ENCODE measurements at places on chromosomes 11 and 22.

GRCh38 chr11:111461460-111462235 lies 50.5 kb downstream of the BTG4 start:
- no peak for DNase-seq

DNA sequence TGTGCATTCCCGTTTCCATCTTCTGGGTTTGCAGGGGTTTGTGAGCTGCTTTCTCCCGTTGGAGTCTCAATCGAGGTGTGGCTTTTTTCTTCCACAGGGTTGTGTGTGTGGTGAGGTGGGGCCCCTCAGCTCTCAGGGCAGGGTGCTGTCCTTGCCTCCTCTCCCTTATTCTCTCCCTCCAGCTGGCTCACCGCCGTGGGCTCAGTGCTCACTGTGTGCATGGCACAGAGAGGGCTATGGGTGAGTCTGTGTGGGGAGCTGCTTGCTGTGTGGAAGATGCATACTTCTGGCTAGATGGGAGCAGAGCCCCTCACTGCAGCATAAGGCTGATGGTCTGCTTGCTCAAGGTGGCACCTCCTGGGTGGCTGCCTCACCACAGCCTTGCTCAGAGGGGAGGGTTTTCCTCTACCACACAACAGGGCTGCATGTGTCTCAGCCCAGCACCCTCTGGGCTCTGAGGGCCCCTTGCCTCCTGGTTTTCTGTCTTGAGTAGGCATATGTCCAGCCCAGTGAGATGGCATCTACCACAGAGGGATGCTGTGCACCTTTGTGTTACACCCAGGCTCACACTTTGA lies 203.1 kb upstream of the B3GAT1 start:
- DNase-seq = no peak

DNA sequence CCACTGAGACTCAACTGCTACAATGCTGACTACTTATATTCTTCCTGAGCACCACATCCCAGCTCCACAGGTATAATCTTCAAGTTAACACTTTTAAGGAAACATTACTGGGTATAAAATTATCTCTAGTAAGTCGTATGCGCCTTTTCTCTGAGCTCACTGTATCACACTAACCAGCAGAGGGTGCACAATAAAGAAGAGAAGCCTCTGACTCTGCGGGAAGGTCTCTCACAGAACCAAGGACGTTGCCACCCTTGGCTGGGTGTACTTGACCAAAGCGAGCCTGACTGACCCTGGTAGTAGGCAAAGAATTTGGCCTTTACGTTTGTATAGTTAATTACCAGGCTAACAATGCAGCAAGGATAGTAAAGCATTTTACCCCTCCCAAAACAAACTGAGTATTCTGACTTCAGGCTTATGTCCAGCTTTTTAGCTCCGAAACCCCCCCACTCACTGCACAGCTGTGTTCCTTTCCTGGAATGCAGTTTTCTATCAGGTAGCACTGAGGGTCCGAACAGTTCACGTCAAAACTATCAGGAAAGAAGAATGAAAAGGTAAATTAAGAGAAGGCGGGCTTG lies at the start of gene BTBD18:
TSS of gene BTBD18 (minus strand) at position 144 of the 578 bp plus-strand sequence. CDS start 631 bp downstream, outside the sequence.
- DNase-seq = no peak

DNA sequence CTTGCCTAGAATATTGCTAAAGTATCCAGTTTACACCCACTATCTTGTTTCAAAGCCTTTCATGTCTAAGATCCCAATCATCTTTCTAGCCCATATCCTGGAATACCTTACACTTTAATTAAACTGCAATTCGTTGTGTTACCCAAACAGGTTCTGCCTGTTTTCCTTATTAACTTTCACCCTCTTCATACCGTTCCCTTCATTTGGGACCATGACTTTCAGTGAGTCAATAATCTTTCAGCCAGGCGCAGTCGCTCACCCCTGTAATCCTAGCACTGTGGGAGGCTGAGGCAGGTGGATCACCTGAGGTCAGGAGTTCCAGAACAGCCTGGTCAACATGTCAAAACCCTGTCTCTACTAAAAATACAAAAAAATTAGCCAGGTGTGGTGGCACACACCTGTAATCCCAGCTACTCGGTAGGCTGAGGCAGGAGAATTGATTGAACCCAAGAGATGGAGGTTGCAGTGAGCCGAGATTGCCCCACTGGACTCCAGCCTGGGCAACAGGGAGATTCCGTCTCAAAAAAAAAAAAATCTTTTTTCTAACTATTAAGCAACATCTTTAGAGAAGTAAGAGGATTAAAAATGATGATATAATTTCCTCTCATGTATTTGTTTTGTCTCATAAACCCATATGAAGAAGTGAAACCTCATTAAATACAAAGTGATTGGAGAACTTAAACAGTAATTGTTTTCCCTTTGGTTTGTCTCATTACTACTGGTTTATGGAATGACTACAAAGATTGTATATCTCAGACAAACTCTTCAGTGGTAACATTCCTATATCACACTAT lies 20.7 kb downstream of the DMC1 start:
- no peak for DNase-seq

DNA sequence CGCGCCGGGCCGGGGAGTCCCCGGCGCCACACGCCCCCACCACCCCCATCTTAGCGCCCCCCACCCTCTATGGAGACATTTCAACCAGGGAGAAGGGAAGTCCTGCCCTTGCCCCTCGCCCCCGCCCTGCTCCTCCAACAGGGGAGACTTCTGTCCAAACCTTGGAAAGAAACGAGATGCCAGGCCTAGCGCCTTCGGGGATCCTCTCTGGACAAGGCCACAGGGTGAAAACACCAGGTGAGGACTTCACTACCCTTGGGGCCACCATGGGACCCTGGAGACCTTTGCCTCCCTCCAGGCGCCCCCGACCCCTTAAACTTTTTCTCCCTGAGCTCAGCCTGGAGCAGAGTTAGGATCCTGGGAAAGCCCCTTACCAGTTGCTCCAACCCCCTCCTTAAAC lies 11.6 kb upstream of the NPAS4 start:
- no peak for DNase-seq

DNA sequence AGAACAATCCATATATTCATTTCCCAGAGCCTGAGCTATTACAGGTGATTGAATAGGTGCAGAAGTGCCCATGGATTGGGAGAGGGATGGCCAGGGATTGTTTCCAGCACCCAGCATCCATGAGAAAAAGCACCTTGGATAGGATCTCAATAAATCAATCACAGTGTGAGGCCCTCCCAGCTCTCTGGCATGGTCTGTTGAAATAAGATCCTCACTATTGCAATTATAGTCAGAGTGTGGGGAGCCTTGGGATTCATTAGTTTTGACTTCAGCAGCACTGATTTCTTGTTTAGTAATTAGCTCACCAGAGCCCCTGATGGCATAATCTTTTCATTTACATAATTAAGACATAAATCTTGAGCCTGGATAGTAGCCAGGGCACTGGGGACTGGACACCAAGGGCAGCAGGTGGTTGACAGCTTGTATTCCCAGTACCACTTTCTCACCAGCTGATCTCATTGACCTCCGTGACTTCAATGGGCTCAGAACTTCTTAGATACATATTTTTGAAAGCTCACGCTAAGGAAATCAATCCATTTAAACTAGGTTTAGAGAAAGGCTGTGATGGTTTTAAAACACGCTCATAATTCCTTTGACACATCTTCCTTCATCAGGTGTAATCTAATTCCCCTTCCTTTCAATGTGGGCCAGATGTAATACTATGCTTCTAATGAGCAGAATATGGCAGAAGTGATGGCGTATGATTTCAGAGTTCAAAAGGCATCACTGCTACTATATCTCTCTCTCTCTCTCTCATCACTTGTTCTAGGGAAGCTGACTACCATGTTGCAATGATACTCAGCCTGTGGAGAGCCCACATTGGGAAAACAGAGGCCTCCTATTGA lies 22.1 kb upstream of the DRD2 start:
- no peak for DNase-seq

- DNase-seq = no peak
Measured at GRCh38 chr11:126663749-126664592, 308.5 kb downstream of the ST3GAL4 start.

- no peak for DNase-seq
Measured at GRCh38 chr11:2398664-2399355, 1.7 kb upstream of the TSSC4 start.

GRCh38 chr22:39724390-39724789 lies 153.8 kb downstream of the CACNA1I start:
- DNase-seq = no peak

DNA sequence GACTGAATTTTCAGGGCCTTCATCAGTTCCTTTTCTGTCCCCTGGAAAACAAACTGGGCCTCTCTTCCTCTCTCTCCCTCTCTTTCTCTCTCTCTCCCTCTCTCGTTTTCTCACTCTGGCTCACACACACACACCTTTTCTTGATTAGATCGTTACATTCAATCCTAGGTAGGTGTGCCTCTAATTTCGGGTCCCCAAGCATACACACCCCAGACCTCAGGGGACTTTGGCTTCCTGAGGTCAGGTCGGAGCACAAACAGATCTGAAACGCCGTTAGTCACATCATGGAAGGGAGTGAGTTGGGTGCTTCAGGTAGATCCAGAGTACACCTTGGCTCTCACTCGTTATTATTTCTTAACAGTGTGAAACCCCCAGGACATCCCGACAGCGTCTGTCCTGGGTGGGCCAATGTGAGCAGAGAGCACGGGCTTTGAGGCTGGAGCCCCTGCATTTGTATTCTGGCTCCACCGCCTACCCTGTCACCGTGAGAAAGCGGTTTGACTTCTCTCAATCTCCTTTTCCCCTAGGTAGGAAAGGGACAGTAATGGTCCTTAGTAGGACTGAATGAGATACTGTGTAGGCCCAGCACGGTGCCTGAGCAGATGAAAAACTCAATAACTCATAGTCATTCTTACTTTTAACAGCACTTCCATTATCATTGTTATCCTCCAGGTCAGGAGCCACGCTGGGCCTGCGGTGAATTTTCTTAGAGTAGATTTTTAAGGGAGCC lies 37.3 kb upstream of the POU2AF1 start:
- no peak for DNase-seq

DNA sequence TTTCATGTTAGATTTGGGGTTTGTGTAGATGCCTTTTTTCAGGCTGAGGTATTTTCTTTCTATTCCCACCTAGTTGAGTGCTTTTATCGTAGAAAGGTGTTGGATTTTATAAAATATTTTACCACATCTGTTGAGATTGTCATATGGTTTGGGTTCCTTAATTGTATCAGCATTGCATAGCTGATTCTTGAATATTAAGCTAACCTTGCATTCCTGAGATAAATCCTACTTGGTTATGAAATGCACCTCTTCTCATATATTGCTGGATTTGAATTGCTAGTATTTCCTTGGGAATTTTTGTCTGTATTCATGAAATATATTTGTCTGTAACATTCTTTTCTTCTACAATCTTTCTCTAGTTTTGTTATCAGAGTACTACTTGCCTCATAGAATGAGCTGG lies 10.1 kb downstream of the XKR3 start:
- DNase-seq = no peak

DNA sequence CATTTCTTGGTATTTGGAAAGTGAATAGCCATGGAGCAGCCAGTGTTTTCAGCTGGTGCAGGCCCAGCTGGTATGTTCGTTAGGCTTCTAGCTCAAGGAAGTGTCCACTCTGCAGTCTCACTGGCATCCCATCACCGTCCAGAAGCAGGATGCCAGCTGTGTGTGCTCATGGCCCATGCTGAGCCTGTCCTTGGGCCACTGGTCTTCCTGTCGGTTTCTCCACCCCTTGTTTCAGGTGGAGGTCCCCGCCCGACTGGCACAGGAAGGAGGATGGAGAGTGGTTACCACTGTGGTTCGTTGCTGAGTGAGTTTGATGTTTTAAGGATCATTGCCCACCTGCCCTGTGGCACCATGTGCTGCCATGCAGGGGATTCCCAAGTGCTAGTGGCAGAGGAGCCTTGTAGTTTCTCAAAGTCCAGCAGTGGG lies 63.7 kb downstream of the MED15 start:
- DNase-seq = no peak

All from heart right ventricle (tissue), 16 donors.